Omental fat pad (tissue), 4 donors: ENCODE measurements at places on chromosomes 4 and X.

DNA sequence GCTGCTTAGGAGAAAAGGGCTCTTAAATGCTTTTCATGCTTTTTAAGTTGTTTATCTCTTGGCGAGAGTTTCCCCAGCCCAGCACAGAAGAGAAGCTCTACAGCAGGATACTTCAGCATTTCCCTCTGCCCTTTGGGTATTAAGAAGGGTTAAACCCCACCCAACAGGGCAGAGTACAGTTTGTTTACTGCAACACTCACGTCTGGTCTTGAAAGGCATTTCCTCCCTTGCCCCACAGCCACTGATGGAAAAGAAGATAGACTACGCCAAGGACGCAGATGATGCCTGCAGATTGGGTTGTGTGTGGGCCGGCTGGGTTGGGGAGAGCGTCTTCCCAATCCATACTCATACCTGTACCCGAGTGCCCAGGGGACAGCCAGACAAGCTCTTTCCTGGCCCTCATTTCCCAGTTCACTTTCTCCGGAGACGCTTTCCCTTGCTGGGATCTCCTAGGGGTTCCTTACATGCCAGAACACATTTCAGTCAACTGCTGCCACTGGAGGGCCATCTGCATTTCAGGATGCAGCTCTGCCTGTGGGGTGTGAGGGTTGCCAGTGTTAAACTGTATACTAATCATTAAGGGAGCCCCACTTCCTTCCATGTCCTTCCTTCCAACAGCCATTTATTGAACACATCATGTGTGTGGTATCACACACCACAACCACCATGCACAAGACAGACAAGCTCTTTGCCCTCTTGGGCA, 96.5 kb upstream of the DHX15 start:
- DNase-seq = no peak

DNA sequence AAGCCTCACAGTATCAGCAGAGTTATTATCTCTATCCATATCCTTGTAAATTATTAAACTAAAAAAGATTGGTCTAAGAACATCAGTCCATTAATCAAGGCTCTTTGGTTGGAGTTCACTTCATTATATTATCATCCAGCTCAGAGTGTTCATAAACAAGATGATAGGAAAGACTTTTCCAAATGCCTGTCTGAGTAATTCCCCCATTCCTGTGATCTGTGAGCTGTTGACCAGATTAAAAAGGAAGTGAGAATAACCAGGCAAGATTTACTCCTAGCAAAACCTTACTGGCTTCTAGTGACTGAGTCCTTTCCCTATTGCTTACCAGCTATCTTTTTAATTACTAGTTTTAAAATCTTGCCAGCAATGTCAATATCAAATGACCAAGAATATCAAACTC, 14.9 kb downstream of the PKD2 start:
- DNase-seq = no peak

DNA sequence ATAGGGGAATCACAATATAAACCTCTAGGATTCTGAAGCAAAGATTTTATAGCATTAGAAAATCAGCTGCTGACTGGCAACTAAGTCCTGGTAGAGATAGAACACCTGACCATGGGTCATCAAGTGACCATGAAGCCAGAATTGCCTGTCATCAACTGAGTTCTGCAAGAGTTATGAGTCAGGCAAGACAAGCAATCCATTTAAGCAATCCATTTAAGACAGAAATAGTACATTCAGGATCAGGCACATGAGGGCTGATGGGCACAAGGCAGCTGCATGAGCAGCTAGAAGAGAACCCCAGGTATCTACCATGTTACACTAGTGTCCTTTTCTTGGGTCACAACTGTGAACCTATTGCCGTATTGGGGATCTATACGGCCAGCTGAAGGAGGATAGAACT, 98.9 kb downstream of the SPRY1 start:
- no peak for DNase-seq

GRCh38 chr4:54226404-54227255, 2.5 kb upstream of the PDGFRA start:
- DNase-seq = no peak

- DNase-seq = no peak
Observed at GRCh38 chr4:156146571-156146970, 192.9 kb upstream of the CTSO start.

GRCh38 chr4:122764821-122765215, 32.3 kb downstream of the BBS12 start:
- no peak for DNase-seq

GRCh38 chrX:41301438-41301824, 32.5 kb upstream of the DDX3X start:
- no peak for DNase-seq

- no peak for DNase-seq
Observed at GRCh38 chrX:6782831-6783230, 247.9 kb upstream of the VCX3A start.
